ENCODE measurements at places on chromosomes 5 and 9. TPM values are rescaled to one million over a fixed set of nuclear protein-coding genes. Genes with fewer than 3 reads are reported as not detected.

DNAJB5 gene
- total RNA-seq = 17.2 TPM

TMEM171 gene
- 9.1 TPM for total RNA-seq

FBLL1 gene
- 0.33 TPM for total RNA-seq

FOXD4L3 gene
- total RNA-seq = not detected

CSF1R gene
- 0.13 TPM for total RNA-seq

PLPPR1 gene
- not detected for total RNA-seq

PROB1 gene
- 3.1 TPM for total RNA-seq

CNTFR gene
- total RNA-seq = not detected

CCL27 gene
- 0.25 TPM for total RNA-seq

MEGF10 gene
- 1.1 TPM for total RNA-seq

LCN2 gene
- total RNA-seq = not detected

ELOVL7 gene
- total RNA-seq = 5.8 TPM

BBLN gene
- total RNA-seq = 177 TPM

KIAA1958 gene
- 4.7 TPM for total RNA-seq

ROR2 gene
- 0.98 TPM for total RNA-seq

KIF20A gene
- total RNA-seq = 102 TPM

MCC gene
- 13.9 TPM for total RNA-seq

CACNA1B gene
- total RNA-seq = 0.16 TPM

TRIM36 gene
- 0.76 TPM for total RNA-seq

Measured in mesangial cell (primary cell).